Head of caudate nucleus (tissue), 42 donors: ENCODE measurements at places on chromosomes 7 and 10.

DNA sequence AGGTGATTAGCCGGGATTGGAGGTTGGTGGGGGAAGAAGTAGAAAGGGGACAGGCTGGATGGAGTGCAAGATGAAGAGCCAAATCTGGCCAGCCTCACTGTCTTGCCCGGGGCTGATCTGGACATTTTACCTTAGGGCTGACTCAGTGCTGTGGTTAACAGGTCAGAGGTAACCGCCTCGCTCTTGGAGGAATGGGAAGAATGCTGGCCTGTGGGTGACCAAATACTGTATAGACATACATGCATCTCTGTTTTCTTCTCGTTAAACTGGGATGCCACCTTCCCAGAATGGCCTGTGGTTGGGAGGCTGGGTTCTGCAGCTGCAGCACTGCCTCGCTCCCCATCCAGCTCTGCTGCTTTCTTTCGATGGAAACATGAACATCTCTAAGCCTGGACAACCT, 120.0 kb downstream of the SEC23IP start:
- no peak for DNase-seq

GRCh38 chr7:117648203-117648866, 168.5 kb downstream of the CFTR start:
- DNase-seq = no peak

- no peak for DNase-seq
These were observed 183.9 kb downstream of the WNT2 start for GRCh38 chr7:117138981-117139380.

DNA sequence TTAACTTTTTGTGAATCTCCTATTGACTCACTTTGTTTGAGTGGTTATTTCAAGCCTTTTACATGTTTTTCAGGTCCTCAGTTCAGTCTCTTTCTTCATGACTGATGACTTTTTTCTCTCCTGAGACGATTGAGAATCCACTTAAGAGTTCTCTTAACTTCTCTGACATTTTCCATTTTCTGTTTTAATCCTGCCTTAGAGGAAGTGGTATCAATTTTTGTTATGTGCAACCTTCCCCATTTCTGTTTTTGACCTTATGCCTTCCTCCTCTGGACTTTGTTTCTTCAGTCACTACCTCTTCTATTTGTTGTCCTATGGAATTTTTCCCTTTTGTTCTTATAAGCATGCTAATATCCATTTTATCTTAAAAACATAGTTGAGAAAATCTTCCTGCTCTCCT, 2.4 kb downstream of the PSMC2 start:
- DNase-seq = no peak
